ENCODE measurements at places on chromosomes 3 and 15.

GRCh38 chr15:64774629-64775493 is 528 bp downstream of the RBPMS2 start:
- peak; percentile 10 for DNase-seq

DNA sequence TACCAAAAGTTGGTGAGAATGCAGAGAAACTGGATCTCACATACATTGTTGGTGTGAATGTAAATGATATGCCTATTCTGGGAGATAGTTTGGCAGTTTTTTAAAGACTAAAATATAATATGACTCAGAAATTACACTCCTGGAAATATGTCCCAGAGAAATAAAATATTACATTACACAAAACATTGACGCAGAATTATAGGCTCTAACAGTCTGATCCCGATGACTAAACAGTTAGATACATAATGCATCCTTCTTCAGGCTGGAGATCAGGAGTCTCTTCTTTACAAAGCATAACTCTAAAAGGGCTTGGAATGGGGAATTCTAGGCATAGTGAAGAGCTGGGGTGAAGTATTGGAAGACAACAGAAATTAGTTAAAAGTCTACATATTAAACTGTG is 586.2 kb upstream of the NECTIN3 start:
- no peak for DNase-seq

GRCh38 chr3:38130631-38131065 is 6.3 kb downstream of the ACAA1 start:
- no peak for DNase-seq

- DNase-seq, result no peak
These were observed 164.7 kb upstream of the SLCO3A1 start for GRCh38 chr15:91688811-91689210.

- DNase-seq, result peak; percentile 81
These were observed 224.1 kb upstream of the TPRG1 start for GRCh38 chr3:188947401-188948280.

GRCh38 chr3:179452176-179452564 is 900 bp upstream of the GNB4 start:
- no peak for DNase-seq

GRCh38 chr15:36472672-36473071 is 106.8 kb upstream of the CDIN1 start:
- DNase-seq, result no peak

- no peak for DNase-seq
These were observed 26.4 kb upstream of the MME start for GRCh38 chr3:155053756-155054155.

DNA sequence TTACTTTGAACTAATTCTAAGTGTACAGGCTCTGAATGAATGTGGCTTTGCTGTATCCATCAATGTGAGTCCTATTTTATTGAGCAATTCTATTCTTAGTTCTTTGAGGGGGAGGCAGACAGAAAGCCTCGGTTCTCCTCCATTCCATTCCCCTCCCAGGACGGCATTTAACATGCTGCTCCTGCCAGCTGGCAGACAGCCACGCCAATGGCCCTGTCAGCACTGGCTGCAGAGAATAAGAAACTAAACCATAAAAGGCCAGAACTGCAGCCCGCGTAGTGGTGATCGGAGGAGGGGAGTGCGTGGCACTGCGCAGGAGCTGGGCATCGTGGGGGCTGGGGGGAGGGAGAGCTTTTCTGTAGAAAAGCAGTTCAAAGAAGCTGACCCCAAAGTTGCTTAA is 76.0 kb upstream of the HACD2 start:
- no peak for DNase-seq

GRCh38 chr15:84772467-84772866 is 24.1 kb downstream of the ZNF592 start:
- DNase-seq, result peak; percentile 32

DNA sequence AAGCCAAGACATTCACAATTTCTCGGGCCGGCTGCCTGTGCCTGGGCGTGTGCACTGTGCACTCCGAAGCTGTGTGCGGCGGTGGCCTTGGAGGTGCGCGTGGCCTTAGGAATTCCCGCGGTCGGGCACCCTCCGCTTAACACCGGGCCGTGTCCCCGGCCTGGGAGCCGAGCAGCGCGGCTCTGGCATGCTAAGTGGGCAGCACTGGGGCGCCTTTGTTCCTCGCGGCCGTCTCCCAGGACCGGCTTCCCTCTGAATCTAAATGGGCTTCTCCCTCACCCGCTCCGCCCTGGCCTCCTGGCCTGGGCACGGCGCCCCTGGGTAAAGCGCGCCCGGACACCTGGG is 498 bp upstream of the ARNT2 start:
- DNase-seq, result no peak

- no peak for DNase-seq
These were observed 78.1 kb upstream of the LMOD3 start for GRCh38 chr3:69200384-69201068.

DNA sequence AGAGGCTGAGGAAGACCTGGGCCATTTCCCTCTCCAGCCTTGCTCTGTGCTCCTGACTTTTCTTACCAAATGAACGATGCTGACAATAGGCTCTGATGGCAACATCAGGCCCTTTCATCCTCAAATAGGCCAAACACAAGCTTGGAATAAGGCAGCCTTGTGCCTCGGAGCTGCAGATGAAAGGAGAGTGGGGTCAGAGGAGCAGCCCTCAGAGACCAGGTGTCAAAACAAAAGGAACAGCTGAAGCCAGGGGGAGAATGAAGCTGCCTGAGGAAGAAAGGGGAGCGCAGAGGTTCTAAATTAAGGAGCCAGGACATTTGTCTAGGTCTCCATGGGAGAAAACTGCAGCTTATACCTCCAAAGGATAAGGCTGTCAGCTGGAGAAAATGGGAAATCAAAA is 5.1 kb downstream of the BFSP2 start:
- DNase-seq, result no peak

DNA sequence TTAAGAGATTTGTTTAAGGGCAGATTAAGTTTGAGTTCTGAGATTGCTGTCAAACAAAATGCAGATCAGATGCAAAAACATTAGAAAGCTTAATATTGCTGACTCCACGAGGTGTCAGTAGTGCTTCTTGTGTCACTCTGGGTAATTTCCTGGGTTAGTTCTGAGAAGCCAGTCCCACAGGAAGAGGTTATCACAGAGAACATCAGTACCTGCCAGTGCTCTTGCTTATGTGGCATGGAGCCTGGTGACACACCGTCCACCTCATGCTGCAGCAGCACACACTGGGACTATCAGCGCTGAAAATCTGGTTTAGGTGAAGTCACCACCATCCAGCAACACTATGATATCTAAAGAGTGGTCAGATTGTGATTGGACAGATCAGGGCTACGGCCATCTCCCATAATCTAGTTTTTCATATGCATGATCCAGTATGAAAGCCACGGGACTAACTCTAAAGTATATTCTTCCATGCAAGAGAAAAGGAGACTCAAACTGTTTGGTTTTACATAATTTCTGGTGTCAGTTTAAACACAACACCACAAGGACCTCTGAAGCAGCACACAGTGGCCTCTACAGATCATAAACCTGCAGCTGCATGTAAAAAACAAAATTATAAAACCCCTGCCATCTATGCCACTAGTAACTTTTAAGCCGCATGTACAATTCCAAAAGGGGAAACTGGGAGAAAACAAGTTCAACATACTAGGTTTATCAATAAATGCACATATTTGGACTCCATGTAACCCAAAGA is 36.1 kb upstream of the MYO5C start:
- peak; percentile 16 for DNase-seq

DNA sequence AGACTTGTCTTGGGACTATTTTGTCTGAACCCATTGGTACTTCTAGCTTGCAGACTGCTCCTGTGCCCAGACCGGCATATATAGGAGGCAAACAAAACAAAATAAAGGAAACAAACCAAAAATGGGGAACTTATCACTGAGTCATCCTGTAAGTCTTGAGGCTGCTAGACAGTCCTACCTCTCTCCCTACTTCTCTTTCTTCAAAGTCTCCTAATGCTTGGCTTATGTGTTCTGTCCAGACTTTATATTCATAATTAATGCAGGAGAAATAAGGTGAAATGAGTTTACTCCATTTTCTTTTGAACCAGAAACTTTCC is 266.2 kb downstream of the ZNF385D start:
- peak; percentile 31 for DNase-seq

Data from suppressor macrophage treated with lipopolysaccharide for 4 hours (primary cell).